ENCODE measurements at places on chromosomes 7 and 10.

- no peak for DNase-seq
These were observed 436.7 kb downstream of the TNS3 start for GRCh38 chr7:47145186-47145725.

- no peak for DNase-seq
These were observed 71.4 kb downstream of the PLXNA4 start for GRCh38 chr7:132504852-132505251.

DNA sequence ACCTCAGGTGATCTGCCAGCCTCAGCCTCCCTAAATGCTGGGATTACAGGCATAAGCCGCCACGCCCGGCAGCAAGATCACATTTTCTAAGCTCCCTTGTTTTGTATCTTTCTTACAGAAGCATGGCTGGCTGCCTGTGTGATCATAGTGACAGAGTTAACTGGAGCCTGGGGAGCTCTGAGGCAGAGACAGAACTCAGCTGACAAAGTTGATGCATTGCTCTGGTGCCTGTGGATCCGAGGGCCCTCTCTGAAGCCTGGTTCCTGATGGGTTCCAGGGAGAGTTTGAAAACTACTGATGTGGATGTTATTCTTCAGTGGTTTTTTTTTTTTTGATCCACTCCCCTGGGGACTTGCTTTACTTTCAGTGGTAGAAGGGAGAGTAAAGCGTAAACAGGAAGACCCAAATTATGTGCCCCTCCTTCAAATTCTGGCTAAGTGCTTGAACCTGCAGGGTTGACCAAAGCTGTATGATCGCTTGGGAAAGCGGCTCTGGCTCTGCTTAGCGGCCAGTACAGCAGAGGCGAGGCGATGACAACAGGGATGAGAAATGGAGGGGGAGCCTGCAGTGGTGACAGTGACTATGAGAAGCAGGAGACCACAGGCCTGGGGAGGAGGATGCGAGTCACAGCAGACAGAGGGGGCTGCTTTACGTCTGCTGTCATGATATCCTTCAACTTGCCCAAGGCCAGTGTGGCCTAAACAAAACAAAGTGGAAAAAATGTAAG is 6.8 kb upstream of the EFCAB10 start:
- DNase-seq: peak; percentile 34

GRCh38 chr7:109131141-109131540 is 561.5 kb downstream of the DNAJB9 start:
- no peak for DNase-seq

DNA sequence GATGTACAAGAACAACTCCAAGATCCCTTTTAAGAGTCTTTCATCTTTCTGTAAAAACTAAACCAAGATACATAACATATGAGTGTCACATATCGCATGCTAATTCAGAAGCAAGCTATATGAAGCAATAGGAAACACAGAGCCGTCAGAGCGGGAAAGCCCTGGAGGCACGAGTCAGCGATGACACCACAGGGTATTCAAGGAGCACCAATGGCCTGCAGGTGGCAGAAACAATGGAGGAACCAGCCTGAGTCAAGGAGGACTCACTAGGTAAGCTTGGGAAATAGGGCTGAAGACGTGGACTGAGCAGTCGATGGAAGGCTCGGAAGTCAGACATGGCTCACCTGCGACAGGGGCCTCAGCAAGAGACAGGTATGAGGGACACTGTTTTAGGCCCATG is 214.4 kb downstream of the FAM107B start:
- no peak for DNase-seq

DNA sequence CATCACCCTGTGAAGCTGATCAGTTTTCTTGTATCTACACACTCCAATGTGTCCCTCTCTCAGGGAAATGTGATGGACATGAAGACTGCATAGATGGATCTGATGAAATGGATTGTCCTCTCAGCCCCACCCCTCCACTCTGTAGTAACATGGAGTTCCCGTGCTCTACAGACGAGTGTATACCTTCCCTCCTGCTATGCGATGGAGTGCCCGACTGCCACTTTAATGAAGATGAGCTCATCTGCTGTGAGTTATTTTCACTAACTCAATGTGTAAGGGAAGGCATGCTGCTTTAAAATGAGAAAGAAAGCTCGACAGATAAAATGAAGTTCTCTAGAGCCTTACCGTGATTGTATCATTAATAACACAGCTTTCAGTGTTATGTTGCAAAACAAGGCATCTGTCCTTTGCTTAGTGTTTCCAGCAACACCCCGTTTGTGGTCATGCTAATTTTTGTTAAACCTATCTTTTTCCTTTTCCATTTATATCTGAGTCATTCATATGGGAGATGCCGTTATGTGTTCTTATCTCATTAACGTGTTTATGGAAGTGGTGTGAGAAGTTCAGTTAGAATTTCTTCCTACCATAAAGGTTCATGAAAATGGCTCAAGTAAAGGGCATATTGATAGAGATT is 220.9 kb upstream of the PLXDC2 start:
- DNase-seq: no peak

GRCh38 chr10:99115703-99116102 is 119.9 kb downstream of the HPSE2 start:
- no peak for DNase-seq

GRCh38 chr10:14737808-14738545 is 36.7 kb downstream of the FAM107B start:
- DNase-seq: no peak

GRCh38 chr7:22443370-22444180 is 56.4 kb downstream of the STEAP1B start:
- DNase-seq: no peak

- DNase-seq: no peak
These were observed 169.0 kb upstream of the PRKCQ start for GRCh38 chr10:6748981-6749635.

- no peak for DNase-seq
These were observed 78.7 kb upstream of the ABI1 start for GRCh38 chr10:26939290-26939961.

GRCh38 chr10:132961787-132962622 is 19.6 kb upstream of the CFAP46 start:
- DNase-seq: peak; percentile 83

GRCh38 chr10:5041471-5042023 is 37.9 kb upstream of the AKR1C2 start:
- no peak for DNase-seq

DNA sequence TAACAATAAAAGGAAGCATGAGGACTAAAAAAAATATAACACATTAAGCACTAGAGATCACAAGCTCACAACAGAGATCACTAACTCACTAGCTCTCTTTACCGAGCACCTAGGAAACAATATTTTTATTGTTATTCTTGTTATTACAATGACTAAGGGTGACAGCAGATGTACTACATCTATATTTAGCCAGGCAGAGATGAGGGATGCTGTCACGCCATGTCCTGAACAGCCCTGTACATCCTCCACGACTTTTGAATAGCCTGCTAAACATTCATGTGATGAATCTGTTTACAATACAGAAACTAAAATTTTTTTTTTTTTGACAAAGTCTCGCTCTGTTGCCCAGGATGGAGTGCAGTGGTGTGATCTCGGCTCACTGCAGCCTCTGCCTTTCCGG is 22.7 kb downstream of the FAM133B start:
- no peak for DNase-seq

GRCh38 chr10:24843256-24843655 is 109.2 kb downstream of the PRTFDC1 start:
- no peak for DNase-seq

DNA sequence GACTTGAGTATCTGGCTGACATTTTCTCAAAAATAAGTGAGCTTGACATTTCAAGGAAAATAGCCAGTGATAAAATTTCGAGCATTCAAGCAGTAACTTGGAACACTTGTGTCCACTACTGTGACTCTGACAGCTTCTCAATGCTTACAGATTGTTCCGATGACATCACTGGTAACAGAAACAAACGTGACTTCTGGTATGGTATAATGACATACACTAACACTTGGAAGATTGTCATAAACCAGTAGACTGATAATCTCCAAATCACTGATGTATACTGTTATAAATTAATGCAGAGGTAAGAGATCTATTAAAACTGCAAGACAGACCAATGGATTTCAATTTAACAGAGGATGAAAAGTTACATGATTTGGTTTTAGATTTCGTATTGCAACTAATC is 6.5 kb downstream of the MINDY3 start:
- no peak for DNase-seq

DNA sequence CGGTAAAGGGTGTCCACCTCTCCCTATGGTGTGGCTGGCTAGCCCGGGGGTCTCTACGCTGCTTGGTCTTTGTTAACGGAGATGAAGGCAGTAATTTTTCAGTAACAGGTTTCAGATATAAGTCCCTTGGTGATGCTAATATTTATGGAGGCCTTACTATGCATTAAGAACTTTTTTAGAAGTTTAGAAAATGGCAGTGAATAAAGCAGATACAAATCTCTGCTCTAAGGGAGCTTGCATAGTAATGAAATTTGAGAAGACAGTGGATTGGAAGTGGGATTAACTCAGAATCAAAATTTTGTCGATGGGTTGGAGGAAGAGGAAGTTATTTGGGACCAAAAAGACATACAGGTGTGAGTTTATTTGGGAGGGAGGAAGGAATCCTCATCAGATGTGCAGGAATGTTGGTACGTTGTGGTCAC is 445 bp downstream of the SSBP1 start:
- no peak for DNase-seq

DNA sequence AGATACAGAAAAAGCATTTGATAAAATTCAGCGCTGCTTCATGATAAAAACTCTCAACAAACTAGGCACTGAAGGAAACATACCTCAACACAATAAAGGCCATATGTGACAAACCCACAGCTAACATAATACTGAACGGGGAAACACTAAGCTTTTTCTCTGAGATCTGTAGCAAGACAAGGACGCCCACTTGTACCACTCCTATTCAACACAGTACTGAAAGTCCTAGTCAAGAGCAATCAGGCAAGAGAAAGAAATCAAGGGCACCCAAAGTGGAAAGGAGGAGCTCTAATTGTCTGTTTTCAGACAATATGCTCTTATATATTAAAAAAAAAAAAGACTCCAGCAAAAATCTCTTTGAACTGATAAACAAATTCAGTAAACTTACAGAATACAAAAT is 13.3 kb downstream of the DIP2C start:
- no peak for DNase-seq

- peak; percentile 27 for DNase-seq
These were observed 1.5 kb downstream of the KMT2E start for GRCh38 chr7:105015390-105015965.

- DNase-seq: no peak
These were observed 473.7 kb upstream of the PODXL start for GRCh38 chr7:132030086-132030568.

- no peak for DNase-seq
These were observed 150.1 kb downstream of the PLPP4 start for GRCh38 chr10:120607016-120607709.

- DNase-seq: no peak
These were observed 171.4 kb downstream of the RAPGEF5 start for GRCh38 chr7:22185559-22185958.

DNA sequence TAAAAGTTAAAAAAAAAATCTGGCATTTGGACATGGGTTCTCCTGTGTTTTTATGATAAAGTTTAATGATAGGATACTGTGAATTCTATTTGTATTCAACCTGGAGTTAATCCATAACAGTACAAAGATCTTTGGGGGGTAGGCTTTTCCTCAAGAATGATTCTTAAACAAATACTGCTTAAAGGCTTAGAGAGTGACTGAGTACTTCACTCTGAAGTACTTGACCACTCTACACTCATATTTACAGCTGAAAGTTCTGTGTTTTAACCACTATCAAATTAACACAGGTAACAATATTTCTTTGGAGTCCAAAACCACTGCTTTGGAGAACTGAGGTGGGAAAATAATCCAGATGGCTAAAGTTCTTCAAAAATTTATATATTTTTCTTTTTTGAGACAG is 74.2 kb upstream of the TMEM168 start:
- DNase-seq: no peak

DNA sequence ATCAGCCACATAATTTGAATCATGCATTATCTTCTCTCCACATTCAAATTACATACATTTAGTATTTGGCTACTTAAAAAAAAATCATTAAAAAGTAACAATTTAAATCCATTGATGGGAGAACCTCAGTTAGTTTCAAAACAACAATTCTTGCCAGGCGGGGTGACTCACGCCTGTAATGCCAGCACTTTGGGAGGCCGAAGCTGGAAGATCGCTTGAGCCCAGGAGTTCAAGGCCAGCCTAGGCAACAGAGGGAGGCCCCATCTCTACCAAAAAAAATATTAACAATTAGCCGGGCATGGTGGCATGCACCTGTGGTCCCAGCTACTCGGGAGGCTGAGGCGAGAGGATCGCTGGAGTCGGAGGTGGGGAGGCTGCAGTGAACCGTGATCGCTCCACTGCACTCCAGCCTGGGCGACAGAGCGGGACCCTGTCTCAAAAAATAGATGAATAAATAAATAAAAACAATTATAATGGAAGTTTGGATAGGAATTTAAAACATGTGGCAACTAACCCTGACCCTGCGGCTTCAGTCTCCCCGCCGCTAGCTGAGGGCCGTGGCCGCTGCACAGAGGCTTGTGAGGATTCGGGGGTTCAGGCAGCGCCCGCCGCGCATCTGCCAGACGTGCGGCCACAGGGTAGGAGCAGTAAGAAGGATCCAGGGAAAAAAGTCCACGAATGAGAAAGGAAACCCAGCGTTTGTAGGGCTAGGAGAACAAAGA is 1.1 kb upstream of the CSGALNACT2 start:
- DNase-seq: no peak

- no peak for DNase-seq
These were observed 51.2 kb downstream of the PDK4 start for GRCh38 chr7:95545007-95545615.

DNA sequence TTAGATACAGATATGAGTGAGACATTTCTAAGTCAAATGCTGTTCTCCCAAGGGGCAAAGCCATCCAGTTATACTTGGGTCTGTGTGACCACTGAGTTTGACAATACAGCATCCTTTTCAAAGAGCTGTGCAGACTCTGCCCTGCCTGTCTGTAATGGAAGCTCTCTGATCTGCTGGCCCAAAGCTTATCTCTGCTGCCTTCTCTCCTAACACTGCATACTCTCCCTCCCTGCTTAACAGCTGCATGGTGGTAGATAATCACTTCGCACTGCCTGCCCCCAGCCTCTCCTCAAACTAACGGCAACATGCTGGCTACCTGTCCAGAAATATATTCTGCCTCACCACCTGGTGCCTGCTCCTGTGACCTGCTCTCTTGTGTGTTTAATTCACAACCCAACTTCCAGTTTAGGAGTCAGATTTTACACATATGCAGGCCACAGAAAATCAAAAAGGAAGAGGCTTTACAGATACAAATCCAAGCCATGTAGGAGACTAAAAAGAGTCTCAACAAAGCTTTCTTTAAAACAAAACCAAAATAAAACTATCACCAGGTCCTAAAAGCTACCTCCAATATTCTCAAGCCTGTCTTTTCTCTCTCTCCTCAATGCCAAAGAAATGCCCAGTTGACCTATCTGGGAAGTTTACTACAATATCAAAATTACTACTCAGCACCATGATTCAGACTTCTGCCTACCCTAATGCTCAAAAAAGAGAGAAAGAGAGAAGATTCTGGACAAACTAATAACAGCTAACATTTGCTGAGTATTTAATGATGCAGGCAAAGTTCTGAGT is 145.6 kb downstream of the RELN start:
- no peak for DNase-seq
